AG08395 (cell line): ENCODE measurements at places on chromosomes 4 and X.

GRCh38 chr4:123649645-123650391, 253.2 kb downstream of the SPRY1 start:
- peak; percentile 38 for DNase-seq

- DNase-seq = no peak
These were observed 81.9 kb upstream of the HPGD start for GRCh38 chr4:174604198-174604597.

DNA sequence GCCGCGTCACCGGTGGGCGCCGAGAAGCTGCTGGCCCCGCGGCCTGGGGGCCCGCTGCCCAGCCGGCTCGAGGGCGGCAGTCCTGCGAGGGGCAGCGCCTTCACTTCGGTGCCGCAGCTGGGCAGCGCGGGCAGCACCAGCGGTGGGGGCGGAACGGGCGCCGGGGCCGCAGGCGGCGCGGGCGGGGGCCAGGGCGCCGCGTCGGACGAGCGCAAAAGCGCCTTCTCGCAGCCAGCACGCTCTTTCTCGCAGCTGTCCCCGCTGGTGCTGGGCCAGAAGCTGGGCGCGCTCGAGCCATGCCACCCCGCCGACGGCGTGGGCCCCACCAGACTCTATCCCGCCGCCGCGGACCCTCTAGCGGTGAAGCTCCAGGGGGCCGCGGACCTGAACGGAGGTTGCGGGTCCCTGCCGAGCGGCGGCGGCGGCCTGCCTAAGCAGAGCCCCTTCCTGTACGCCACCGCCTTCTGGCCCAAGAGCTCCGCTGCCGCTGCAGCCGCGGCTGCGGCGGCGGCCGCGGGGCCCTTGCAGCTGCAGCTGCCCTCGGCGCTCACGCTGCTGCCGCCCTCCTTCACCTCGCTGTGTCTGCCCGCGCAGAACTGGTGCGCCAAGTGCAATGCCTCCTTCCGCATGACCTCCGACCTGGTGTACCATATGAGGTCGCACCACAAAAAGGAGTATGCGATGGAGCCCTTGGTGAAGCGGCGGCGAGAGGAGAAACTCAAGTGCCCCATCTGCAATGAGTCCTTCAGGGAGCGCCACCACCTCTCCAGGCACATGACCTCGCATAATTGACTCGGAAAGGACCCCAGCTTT, 5.6 kb downstream of the PRDM8 start:
- peak; percentile 34 for DNase-seq

DNA sequence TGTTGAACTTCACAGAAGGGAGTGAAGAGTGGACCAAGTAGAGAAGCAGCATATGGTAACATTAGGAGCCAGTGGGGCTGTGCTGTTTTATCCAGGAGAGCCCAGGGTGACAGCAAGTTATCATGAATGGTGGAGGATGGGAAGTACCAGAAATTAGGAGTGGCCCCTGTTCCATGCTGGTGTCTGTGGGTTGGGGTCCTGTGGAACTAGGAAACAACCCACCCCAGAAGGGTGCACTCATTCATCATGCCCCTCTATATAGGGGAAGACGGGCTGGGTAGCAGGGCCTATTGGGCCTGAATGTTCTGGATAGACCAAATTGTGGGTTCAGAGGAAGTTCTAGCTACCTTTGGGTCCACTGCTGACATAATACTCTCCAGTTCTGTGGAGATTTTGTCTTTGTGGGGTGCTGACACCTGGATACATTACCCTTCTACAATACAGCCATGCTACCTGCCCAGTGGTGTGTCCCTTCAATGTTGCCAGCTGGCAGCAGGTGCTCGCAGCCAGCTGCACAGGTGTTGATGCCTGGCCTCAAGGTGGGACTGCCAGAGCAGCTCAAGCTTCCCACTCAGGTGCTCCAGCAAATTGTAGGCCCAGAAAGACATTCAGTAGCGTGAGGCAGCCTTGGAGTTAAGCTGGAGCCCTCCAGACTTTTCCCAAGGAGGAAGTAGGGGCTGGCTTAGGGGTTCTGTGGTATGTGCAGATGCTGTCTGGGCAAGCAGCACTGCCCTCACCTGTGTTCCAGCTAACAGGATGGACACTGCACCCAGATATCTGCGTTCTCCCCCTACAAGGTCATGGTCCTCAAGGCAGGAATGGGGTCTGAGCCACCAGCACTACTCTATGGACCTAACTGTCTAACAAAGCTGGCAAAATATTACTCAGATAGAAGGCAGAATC, 106.5 kb downstream of the NHSL2 start:
- no peak for DNase-seq

DNA sequence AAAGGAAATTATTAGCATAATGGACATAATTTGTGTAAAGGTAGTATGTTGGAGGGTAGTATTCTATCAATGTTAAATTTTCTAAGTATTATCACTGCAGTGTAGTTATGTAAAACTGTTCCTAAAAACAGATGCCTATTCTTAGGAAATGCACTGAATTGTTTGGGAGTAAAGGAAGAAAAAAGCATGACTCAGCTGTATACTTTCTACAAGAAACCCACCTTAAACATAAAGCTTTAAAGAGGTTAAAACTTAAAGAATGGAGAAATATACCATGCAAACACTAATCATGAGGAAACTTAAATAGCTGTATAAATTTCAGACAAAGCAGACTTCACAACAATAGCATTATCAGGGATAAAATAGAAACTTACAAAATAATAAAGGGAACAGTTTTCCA, 292.9 kb downstream of the ANTXR2 start:
- no peak for DNase-seq

- DNase-seq = peak; percentile 4
These were observed 40.7 kb upstream of the MBTPS2 start for GRCh38 chrX:21798677-21799219.

DNA sequence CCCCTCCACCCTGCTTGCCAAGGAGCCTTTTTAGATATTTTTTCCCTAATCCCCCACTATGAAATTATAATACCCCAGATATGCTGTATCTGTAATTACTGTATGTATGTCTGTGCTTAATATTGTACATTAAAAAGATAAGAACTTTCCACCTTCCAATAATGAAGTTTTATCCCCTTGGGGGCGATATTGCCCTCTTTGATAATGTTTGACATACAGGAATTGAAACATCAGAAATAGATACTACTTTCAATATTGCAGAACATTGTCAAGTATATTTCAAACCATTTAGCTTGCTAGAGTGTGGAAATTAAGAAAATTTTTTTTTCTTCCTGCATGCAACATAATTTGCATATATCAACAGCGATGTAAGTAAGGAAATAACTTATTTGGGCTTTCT, 58.9 kb downstream of the NAF1 start:
- peak; percentile 4 for DNase-seq

GRCh38 chr4:151195801-151196200, 81.2 kb upstream of the PRSS48 start:
- peak; percentile 49 for DNase-seq

GRCh38 chrX:147899379-147900114, 12.2 kb upstream of the FMR1 start:
- no peak for DNase-seq

- no peak for DNase-seq
These were observed 2043.5 kb upstream of the AGA start for GRCh38 chr4:179485781-179486180.

DNA sequence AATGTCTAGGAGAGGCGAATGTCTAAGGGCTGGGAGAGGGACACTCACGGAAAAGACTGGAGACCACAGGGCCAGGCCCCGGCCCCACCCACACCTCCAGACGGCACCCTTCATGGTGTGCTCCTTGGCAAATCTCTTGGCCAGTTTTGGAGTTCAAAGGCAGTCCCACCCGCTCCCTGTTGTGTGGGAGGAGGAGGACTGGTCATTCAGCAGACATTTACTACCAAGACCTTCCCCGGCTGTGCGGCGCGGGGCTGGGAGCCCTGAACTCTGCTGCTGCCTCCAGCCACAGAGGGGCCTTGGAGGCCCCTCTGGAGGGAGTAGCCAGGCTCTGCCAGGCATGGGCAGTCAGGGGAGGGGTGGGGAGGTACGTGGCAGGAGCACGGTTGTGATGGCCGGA, 8.7 kb upstream of the TBC1D14 start:
- DNase-seq = no peak

DNA sequence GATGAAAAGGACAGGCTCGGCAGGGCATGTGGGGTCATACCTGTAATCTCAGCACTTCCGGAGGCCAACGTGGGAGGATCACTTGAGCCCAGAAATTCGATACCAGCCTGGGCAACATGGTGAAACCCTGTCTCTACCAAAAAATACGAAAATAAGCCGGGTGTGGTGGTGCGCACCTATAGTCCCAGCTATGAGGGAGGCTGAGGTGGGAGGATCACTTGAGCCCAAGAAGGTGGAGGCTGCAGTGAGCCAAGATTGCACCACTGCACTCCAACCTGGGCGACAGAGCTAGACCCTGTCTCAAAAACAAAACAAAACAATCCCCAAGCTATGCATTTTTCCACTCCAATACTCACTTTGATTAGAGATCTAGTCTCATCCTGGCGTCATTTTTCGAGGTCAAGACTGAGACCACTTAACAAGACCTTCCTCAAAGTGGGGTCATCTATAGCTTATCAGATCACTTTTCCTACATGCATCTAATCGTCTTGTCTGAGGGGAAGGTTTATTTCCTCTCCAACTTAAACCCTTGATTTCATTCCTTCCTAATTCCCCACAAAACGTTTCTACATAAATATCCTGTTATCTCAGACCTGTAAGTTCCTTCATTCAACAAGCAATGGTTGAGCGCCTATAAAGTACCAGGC, 1.3 kb downstream of the NKAP start:
- no peak for DNase-seq

GRCh38 chr4:118761397-118762016, 74.4 kb downstream of the SEC24D start:
- no peak for DNase-seq

- no peak for DNase-seq
These were observed 468.5 kb upstream of the FTHL17 start for GRCh38 chrX:31540313-31540712.

GRCh38 chrX:84162401-84162800, 25.6 kb downstream of the RPS6KA6 start:
- DNase-seq = no peak

- DNase-seq = no peak
These were observed 321.6 kb upstream of the PCDH10 start for GRCh38 chr4:132827522-132827921.

DNA sequence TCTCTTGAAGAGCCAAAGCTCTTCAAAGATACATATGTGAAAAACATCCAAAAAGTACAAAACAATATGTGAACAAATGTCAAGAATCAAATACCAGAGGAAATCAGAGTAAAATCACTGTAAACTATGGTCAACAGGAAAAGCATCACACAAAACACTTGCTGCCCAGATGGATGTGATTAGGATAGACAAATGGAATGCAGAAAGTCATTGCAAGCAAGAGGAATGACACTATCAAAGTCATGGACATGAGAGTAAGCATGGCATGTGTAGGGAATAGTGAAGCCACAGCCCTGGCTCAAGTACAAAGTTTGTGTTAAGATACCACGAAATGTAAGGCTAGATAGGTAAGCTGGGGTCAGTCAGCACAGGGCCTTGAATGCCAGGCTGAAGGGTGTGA, 37.7 kb downstream of the CLDN2 start:
- peak; percentile 34 for DNase-seq
